Thoracic aorta (tissue), 2 donors: ENCODE measurements at places on chromosomes 1 and 21. TPM values are rescaled to one million over a fixed set of nuclear protein-coding genes. Genes with fewer than 3 reads are reported as not detected.

- no peak for DNase-seq
Measured at GRCh38 chr21:28827422-28827821, 165.3 kb downstream of the LTN1 start.

GRCh38 chr1:102751111-102751510, 357.2 kb downstream of the COL11A1 start:
- DNase-seq, result no peak

KRTAP7-1 gene
- not detected for total RNA-seq

HCRTR1 gene
- not detected for total RNA-seq

GRCh38 chr1:19466112-19466561, 19.2 kb downstream of the CAPZB start:
- no peak for DNase-seq

DNA sequence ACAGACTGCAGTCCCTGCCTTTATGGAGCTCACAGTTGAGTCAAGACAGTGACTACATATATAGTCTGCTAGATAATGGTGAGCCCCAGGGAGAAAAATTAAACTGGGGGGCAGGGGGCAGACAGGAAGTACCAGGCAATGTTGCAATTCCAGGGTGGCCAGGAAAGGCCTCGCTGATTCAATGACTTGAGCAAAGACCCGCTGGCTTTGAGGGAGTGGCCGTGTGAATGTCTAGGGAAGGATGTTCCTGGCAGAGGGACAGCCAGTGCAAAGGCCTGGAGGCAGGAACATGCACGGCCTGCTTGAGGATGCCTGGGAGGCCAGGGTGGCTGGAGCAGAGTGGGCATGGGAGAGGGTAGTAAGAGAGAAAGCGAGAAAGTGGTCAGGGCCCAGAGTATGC, 23.0 kb upstream of the EPHA8 start:
- DNase-seq, result no peak

- DNase-seq, result no peak
Measured at GRCh38 chr21:38092051-38092450, 164.7 kb upstream of the KCNJ15 start.

- DNase-seq, result no peak
Measured at GRCh38 chr1:50098591-50099021, 10.1 kb upstream of the ELAVL4 start.

DNA sequence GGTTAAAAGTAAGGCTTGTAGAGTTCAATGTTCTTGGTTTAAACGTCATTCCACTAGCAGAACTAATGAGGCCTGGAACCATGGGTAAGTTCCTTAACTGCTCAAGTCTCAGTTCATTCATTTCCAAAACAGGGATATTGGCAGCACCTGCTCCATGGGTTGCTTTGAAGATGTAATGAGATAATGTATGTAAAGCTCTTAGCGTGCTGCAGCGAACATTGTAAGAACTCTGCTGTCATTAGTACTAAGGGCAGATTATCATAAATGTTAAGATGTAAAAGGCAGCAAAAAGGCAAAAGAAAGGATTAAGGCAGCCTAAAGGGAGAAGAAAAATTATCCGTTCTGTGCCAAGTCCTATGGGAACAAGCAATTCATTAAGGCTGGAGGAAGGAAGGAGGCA, 129.1 kb upstream of the NGF start:
- no peak for DNase-seq

GRCh38 chr1:164771619-164772361, 212.8 kb downstream of the PBX1 start:
- DNase-seq, result no peak

- DNase-seq, result no peak
Measured at GRCh38 chr1:94993931-94994645, 67.2 kb upstream of the CNN3 start.

GRCh38 chr1:194940336-194941030, 1667.8 kb downstream of the KCNT2 start:
- no peak for DNase-seq

DNA sequence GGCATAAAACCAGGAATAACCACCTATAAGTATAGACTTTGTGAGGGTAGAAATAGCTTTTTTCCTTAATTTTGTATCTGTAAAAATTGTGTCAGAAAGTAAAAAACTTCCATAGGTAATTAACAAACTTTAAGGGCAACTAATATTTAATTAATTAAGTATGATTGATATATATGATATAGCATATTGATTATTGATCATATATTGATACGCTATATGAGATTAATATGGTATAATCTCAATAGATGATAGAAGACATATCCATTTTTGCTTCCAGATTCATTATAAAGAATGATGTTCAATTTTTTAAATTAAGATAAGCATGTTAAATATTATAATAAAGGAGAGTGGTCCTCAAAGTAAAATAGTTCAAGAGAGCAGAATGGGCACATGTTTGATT, 99.3 kb upstream of the VAV3 start:
- DNase-seq, result no peak
